Glutamatergic neuron (in vitro differentiated cells): ENCODE measurements at places on chromosomes 4 and X.
A peak's percentile ranks its signal among the peaks of the same experiment; 100 is the strongest.

DNA sequence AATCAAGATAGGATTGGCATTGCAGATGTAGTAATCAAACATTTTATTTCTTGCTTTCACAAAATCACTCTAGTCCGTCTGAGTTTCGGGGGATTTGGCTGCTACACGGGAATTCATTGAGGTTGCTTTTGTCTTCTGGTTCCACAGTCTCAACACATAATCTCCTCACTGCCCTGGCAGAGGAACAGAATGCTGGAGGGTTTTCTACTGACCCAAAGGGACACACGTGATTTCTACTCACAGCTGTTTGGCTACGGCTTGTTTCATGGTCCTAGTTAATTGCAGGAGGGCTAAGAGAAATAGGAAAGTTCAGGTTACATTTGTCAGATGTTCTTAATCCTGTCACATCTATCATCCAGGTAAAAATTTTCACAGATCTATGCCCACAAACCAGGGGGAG lies 1811.6 kb downstream of the ARAP2 start:
- H3K27ac ChIP-seq, result no peak overlapping the region
- no peaks in the 10 kb centered on the region for H3K36me3 ChIP-seq
- no peak overlapping the region for H3K4me3 ChIP-seq
- no peaks in the 10 kb centered on the region for H3K27me3 ChIP-seq

GRCh38 chr4:76074468-76074867 lies at the start of gene ART3:
TSS of gene ART3 (plus strand) at chr4:76074709. CDS start at chr4:76075890, 1,181 bp downstream.
- no peaks in the 10 kb centered on the region for H3K36me3 ChIP-seq
- no peak for DNase-seq
- H3K4me1 ChIP-seq, result no peaks in the 10 kb centered on the region
- H3K27me3 ChIP-seq, result no peaks in the 10 kb centered on the region

GRCh38 chr4:119002476-119002875 lies 113.8 kb downstream of the SYNPO2 start:
- H3K4me3 ChIP-seq, result no peak overlapping the region
- H3K4me1 ChIP-seq, result no peaks in the 10 kb centered on the region
- no peaks in the 10 kb centered on the region for H3K27me3 ChIP-seq
- no peaks in the 10 kb centered on the region for H3K36me3 ChIP-seq

GRCh38 chr4:73446336-73446938 lies 10.4 kb downstream of the AFP start:
- H3K4me1 ChIP-seq, result peaks cover 4% of the 10 kb centered on the region
- H3K27me3 ChIP-seq, result no peaks in the 10 kb centered on the region
- no peaks in the 10 kb centered on the region for H3K36me3 ChIP-seq
- DNase-seq, result no peak
- H3K27ac ChIP-seq, result no peak overlapping the region
- no peak overlapping the region for H3K4me3 ChIP-seq

DNA sequence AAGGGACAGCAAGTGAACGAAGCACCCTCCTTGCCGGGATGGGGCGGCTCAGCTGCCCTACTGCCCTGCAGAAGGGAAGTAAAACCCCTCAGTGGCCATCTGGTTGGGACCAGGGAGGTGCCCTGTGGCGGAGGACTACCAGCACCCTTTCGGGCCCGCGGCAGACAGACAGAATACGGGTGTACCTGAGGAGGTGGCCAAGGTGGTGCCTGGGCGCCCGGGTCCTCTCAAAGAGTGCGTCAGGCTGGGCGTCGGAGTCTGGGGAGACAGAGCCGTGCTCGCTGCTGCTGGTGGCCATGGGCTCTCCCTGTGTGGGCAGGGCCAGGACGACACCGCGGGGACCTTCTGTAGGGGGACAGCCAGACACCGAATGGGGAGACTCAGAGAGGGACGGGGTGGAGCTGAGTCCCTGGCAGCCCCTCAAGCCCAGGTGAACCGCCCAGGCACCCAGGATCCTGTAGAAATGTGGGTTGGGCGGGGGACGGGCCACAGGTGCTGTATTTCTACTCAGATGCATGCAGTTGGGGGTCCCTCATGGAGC lies 29.7 kb downstream of the PDHA1 start:
- no peaks in the 10 kb centered on the region for H3K4me1 ChIP-seq
- H3K27ac ChIP-seq, result no peak overlapping the region
- H3K36me3 ChIP-seq, result no peaks in the 10 kb centered on the region
- peak; percentile 15 for DNase-seq
- no peaks in the 10 kb centered on the region for H3K27me3 ChIP-seq

DNA sequence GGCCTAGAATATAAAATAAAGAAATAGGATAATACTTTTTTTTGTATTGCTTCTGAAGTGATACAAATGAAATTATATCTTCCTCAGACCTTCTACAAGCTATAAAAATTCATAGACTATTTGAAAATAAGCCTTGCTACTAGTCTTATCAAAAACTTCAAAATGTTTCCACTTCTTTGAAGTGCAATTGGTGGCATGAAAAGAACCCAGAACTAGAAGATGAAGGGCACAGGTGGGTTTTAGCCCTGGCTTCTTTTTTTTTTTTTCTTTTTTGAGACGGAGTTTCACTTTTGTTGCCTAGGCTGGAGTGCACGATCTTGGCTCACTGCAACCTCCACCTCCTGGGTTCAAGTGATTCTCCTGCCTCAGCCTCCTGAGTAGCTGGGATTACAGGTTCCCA lies 44.2 kb downstream of the GSX2 start:
- no peak overlapping the region for H3K4me3 ChIP-seq
- no peaks in the 10 kb centered on the region for H3K36me3 ChIP-seq
- H3K27ac ChIP-seq, result no peak overlapping the region
- DNase-seq, result no peak

DNA sequence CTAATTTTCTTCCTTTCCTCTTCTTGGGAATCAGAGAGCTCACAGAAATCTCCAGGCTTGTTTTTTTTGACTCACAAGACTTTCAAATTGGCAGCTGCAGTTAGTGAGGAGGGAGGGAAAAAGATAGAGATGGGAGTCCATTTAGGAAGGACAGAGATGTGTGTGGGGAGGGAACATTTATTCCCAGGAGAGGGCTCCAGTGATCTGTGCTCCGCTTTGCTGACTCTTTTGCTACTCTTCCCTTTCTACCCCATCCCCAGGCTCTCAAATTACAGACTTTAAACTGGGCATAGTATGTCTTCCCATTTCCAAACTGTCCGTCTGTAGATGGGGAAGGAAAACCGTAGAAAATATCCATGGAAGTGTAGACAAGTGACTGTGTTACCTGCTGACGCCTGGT lies 39.1 kb upstream of the UCP1 start:
- no peak overlapping the region for H3K27ac ChIP-seq
- no peak overlapping the region for H3K4me3 ChIP-seq
- DNase-seq, result no peak
- peaks cover 21% of the 10 kb centered on the region for H3K4me1 ChIP-seq
- H3K27me3 ChIP-seq, result peaks cover 4% of the 10 kb centered on the region

GRCh38 chr4:54695337-54695736 lies 37.6 kb downstream of the KIT start:
- H3K4me3 ChIP-seq, result no peak overlapping the region
- H3K27me3 ChIP-seq, result peaks cover 3% of the 10 kb centered on the region

- H3K4me3 ChIP-seq, result no peak overlapping the region
- peaks cover 5% of the 10 kb centered on the region for H3K36me3 ChIP-seq
- H3K27me3 ChIP-seq, result no peaks in the 10 kb centered on the region
- no peak for DNase-seq
- H3K4me1 ChIP-seq, result no peaks in the 10 kb centered on the region
Measured at GRCh38 chr4:24433515-24434214, 150.7 kb downstream of the DHX15 start.

DNA sequence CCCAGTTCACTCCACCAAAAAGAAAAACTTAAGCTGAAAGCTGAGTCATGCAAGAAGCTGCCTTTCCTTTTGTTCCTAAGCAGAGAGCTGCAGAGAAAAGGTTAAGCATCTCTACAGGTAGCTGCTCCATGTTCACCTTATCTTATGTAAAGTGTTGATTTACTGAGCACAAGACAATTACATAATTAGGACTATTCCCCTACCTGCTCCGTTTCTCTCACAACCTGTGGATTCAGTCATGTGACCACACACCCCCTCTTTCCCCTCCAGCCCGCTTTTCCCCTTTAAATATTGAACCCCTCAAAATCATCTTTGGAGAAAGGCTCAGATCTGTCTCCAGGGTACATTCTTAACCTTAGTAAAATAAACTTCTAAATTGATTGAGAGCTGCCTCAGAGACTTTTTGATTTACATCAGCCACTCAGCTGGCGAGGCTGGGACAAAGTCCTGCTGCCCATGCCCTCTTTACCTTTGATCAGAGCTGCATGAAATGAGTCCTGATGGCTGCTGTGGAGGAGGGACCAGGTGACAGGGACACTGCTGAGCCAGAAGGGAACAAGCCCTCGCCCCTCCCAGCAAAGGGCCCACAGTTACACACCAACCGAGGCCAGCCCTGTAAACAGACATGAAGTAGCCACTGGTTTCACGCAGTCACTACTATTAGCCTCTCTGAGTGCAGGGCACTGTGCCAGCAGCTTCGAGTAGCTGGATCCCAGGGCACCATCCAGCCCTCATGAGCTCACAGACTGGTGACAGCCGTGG lies 53.9 kb upstream of the C4orf50 start:
- no peak for DNase-seq
- H3K27ac ChIP-seq, result no peak overlapping the region
- H3K4me1 ChIP-seq, result no peaks in the 10 kb centered on the region
- no peaks in the 10 kb centered on the region for H3K27me3 ChIP-seq

DNA sequence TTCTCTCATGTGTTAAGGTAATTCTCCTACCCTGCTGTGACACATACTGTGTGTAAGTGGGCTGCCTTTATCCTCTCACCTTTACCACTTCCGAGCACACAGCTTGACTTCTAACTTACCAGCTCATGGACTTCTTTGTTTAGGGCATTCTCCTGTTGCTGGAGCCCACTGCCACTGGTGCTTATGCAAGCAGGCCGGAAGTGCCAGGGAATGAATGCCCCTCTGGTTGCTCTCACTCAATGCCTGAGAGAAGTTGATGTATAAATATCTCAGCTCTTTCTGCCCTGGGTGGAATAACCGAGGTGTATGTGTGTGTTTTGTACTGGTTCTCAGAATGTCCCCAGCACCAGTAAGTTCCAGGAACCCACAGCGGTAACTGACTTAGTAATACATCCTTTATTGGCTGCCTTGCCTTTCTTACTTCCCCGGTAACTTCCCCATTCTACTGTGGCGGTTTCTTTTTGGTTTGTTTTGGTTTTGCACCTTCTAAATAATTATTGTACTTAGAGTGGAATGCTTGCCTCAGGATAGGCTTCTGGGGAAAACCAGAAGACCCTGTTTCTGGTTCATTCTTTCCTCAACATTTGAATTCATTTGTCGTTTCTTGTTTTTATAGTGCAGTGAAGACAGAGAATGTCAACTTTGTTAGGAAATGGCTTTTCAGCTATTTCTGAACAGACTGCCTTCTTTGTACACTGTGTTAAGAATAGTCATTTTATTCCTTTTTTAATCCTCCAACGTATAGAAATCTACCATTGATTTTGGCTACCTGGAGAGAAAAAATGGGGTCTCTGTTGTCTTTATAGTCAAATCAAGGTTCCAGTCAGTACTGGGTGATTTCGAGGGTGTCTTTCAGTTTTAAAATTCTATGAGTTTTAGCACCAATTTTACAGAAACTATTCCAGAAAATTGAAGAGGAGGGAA lies 45.4 kb downstream of the CXorf58 start:
- H3K4me1 ChIP-seq, result no peaks in the 10 kb centered on the region
- H3K27ac ChIP-seq, result no peak overlapping the region
- no peak overlapping the region for H3K4me3 ChIP-seq
- H3K36me3 ChIP-seq, result no peaks in the 10 kb centered on the region

DNA sequence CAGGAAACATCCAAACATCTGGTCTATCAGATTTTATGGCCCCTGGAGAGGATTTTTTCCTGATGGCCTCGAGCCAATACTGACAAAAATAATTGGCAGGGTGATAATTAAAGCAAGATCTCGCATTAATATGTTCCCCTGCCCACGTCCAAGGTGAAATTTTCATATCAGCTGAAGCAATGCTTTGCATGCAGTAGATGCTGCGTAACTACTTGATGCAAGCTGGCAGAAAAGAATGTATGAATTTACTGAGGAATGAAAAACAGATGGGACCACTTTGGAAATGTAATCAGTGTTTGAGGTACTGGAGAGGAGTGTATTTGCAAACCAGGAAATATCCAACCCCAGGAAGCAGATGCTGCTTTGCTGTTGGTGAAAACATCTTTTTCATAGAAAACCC lies 36.8 kb upstream of the REST start:
- peaks cover 5% of the 10 kb centered on the region for H3K4me1 ChIP-seq
- no peak overlapping the region for H3K27ac ChIP-seq
- no peaks in the 10 kb centered on the region for H3K36me3 ChIP-seq
- H3K27me3 ChIP-seq, result no peaks in the 10 kb centered on the region

GRCh38 chrX:40153345-40154249 lies 55.8 kb upstream of the BCOR start:
- no peaks in the 10 kb centered on the region for H3K36me3 ChIP-seq
- peak overlapping the region; percentile 52 for H3K27ac ChIP-seq
- peak overlapping the region; percentile 34 for H3K4me3 ChIP-seq
- peaks cover 12% of the 10 kb centered on the region for H3K4me1 ChIP-seq
- peak; percentile 65 for DNase-seq

- DNase-seq, result no peak
- no peaks in the 10 kb centered on the region for H3K4me1 ChIP-seq
- no peak overlapping the region for H3K27ac ChIP-seq
- H3K4me3 ChIP-seq, result peak overlapping the region; percentile 75
- H3K36me3 ChIP-seq, result no peaks in the 10 kb centered on the region
Measured at GRCh38 chrX:119482041-119482440, 13.8 kb downstream of the SLC25A5 start.

DNA sequence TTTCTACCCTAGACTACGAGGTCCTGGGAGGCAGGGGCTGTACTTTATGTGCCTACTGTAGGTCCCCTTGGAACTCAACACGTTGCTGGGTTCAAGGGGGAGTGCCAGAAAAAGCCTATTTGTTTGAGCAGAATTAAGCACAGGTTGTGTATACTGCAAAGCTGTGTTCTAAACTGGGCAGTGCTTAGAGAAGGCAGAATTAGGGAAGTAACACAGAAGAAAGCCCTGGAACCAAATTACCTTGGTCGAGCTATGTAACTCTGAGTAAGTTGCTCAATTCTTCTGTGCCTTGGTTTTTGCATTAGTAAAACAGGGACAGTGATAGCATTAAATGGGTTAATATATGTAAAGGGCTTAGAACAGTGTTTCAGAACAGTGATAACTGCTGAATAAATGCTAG lies 245.0 kb upstream of the SFRP2 start:
- H3K4me1 ChIP-seq, result peaks cover 2% of the 10 kb centered on the region
- no peaks in the 10 kb centered on the region for H3K27me3 ChIP-seq
- H3K36me3 ChIP-seq, result no peaks in the 10 kb centered on the region
- no peak overlapping the region for H3K4me3 ChIP-seq

GRCh38 chr4:41232406-41232805 lies 18.1 kb upstream of the APBB2 start:
- H3K27me3 ChIP-seq, result no peaks in the 10 kb centered on the region
- H3K27ac ChIP-seq, result no peak overlapping the region
- no peak for DNase-seq
- H3K36me3 ChIP-seq, result no peaks in the 10 kb centered on the region
- no peaks in the 10 kb centered on the region for H3K4me1 ChIP-seq
- H3K4me3 ChIP-seq, result no peak overlapping the region

DNA sequence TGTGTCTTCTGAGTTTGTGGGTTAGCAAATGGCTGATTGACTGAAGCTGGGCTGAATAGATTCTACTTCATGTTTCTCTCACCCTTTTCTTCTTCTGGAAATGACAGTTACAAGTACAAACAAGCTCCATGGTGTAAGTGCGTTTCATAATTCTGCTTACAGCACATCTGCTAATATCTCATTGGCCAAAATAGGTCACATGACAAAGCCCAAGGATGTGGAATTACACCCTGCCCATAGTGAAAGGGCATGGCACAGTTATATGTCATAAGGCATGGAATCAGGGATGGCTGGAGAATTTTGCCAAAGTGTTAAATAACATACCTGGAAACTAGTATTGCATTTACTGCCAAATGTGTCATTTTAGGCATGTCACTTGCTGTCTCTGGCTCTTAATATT lies 327.2 kb downstream of the NKX6-1 start:
- no peak overlapping the region for H3K4me3 ChIP-seq
- peaks cover 2% of the 10 kb centered on the region for H3K4me1 ChIP-seq
- no peaks in the 10 kb centered on the region for H3K27me3 ChIP-seq
- no peak for DNase-seq
- H3K36me3 ChIP-seq, result no peaks in the 10 kb centered on the region
